ENCODE measurements at places on chromosomes 16 and 17.

DNA sequence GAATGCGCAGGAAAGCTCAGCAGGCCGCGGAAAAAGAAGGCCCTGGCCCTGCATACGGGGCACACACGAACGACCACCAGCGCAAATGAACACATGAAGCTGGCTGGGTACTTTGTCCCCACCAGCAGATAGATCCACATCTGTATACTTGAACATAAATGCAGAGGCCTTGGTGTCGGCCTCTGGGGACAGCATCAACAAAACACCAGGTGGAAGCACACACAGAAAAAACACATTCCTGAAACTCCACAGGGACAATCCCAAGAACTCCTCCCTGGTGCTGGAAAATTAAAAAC, 606 bp upstream of the ZBTB4 start:
- no peak for DNase-seq

- DNase-seq = peak; percentile 46
Measured at GRCh38 chr17:37358098-37358829, 17.5 kb upstream of the C17orf78 start.

DNA sequence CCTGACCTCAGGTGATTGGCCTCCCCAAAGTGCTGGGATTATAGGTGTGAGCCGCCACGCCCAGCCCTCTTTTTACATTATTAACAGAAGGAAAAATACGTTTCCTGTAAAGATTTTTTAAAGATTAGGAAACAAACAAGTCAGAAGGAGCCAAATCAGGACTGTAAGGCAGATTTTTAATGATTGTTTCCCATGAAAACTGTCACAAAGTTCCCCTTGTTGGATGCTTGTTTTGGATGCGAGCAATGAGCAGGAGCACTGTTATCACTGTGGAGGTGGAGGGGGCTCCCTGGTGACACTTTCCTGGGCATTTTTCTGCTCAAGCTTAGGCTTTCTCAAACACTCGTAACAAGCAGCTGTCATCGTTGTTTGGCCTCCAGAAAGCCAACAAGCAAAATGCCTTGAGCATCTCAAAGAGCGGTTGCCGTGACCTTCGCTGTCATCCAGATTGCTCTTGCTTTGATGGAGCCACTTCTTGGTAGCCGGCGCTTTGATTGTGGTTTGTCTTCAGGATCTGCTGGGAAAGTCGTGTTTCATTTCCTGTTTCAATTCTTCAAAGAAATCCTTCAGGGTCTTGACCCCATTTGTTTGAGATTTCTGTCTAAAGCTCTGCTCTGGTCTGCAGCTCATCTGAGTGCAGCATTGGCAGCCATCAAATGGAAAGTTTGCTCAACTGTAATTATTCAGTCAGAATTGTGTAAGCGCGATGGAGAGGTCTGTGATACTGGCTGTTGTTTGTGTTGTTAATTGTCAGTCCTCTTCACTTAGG, 128.7 kb downstream of the RPTOR start:
- no peak for DNase-seq

DNA sequence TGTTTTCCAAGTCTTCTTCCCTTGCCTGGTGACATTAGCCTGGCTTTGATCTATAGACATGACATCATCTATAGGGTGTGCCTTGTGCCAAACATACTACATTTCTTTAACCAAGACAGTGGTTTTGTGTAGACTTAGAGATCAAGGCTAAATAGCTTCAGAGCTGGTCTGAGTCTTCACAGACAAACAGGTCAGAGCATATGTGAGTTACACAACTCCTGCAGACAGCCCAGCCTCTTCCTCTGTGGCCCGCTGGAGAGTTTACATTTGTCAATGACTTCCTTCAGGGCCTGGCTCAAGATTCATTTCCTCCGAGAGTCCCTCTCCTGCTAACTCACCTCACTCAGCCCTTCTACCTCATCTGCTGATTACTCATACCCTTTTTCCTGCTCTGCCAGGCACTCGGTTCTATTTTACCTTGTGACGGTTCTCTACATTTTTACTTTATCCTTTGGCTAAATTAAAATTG, 73.1 kb upstream of the TANC2 start:
- no peak for DNase-seq

DNA sequence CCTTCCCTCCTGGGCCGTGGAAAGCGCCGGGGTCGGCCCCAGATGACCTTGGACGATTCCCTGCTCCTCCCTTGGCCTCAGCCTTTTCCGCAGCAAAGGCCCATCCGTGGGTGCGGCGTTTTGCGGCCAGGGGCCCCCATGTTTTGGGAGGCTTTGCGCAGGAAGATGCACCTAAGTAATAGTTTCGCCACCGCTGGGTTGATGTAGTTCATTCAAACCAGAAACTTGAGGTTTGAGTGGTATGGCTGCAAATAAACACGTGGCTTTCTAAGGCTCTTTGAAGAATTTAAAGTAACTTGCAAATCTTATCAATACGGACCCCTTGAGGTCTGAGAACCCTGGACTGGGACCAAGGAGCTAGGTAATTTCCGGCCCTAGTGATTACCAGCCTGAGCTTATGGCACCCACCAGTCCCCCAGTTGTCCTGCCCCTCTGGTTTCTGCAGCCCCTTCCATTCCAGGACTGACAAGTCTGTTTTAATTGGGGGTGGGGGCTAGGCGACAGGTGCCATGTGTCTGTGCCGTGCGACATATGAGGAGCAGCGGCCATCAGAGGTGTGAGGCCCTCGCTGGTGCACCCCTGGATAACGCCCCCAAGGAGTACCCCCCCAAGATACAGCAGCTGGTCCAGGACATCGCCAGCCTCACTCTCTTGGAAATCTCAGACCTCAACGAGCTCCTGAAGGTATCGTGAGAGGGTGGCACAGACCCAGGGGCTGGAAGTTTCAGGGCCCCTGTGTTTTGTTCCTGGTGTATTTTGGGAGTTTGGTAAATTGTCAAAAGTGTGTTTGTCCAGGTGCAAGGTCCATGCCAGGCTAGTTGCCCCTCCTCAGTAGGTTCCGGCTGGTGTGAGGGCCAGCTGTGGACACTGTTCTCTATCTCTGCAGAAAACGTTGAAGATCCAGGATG, 834 bp downstream of the MRPL12 start:
- no peak for DNase-seq

DNA sequence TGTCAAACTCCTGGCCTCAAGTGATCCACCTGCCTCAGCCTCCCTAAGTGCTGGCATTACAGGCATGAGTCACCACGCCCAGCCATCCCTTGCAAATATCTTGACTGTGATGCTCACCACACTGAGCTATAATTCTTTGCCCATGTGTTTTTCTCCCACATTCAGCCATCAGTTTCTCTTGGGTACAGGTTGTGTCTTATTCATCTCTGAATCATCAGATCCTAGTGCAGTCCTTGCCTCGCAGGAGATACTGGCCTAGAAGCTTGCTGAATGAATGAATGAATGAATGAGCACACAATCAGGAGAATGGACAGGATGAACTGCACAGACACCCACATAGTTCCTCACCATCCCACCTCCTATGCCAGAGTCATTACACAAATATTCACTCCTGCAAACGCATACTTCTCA, 24.4 kb upstream of the ETV4 start:
- no peak for DNase-seq

DNA sequence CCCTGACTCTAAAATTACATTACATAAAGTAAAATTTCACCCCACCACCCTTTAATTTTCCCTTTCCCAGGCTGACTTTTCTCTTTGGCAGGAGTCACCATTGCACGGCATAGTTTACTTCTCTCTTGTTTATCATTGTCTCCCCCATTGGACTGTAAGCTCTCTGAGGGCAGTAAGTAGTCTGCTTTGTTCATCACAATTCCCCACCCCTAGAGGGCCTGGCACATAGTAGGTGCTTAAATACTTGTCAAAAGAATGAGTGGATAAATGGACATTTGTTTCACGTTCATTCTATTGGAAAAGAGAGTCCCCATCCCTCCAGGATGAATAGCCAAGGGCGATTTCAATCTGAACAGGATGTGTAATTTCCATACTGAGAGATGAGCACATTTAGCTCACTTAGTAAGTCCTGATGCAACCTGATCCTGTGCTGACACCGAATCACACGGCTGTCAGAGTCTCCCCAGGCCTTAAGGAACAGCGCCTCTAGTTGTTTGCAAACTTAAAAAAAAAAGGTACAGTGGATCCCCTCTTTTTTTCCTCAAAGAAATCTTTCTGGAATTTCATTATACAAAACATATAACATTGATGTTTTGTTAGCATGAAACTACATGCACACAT, 54.0 kb downstream of the AKAP1 start:
- DNase-seq = no peak

DNA sequence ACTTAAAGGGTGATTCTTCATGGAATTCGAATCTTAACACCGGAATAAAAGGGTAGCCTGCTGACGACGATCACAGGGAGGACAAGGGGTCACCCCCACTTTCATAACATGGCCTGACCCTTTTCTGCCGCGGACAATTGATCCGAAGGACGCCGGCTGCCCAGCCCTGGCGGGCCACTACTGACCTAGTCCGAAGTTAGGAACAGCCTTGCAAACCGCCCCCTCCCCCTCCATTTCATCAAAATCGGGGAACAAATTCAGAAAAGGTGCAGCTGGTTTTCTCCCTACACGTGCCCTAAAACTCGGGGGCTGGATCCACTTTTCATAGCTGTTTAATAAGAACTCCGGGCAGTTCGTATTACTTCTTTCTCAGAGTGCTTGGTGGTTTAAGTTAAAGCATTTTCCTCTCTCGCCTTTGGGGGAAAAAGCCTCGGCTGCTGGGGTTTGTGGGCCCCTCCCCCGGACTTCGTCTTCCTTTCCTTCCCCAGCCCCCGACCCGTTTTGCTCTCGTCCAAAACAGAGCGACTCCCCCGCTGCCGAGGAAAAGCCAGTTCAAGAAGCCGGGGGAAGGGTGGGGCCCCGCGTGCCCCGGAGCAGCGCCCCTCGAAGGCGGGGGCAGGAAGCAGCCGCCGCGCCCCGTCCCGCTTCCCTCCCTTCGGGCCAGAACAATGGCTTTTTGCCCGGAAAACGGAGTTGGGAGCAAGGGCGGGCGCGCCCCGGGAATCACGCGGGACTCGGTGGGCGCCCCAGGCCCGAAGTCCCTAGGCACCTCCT, 641 bp upstream of the CBX2 start:
- DNase-seq = no peak

- DNase-seq = no peak
Measured at GRCh38 chr17:53462393-53462811, 360.3 kb upstream of the KIF2B start.

- DNase-seq = peak; percentile 10
Measured at GRCh38 chr17:81510785-81511553, 1.6 kb downstream of the ACTG1 start.

DNA sequence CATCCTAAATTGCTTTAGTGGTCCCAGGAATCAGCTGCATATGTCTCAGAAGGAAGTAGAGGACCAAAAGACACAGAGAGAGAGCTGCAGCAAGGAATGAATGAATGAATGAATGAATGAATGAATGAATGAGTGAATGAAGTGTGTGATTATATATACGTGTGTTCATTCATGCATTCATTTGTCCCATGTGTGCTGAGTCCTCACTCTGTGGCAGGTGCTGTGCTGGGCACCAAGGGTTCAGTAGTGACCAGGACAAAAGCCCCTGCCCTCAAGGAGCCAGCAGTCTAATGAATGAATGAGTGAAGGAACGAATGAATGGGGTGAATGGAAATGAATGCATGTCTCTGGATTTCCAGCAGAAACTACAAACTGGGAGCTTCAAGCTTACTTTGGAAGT, 9.4 kb downstream of the CNGB1 start:
- no peak for DNase-seq

GRCh38 chr17:53032861-53033271, 789.9 kb upstream of the KIF2B start:
- peak; percentile 79 for DNase-seq

DNA sequence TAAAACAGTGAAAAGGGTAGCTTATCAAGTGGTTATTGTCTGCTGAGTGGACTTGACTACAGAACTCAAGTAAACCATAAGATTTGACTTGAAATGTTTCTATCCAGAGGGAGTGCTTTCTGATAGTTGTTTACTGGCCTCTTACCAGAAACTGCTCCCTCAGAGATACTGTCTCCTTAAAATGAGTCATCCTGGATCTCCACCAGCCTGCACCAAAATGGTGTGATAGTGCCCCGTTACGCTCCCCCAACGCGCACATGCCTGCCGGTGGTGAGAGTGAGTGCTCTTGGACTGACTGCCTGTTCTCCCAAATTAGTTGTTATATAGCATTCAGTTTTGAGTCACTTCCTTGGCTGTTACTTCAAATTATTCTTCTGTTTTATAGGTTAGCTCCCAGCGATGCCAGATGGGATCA, 22.9 kb downstream of the PRCD start:
- DNase-seq = no peak

DNA sequence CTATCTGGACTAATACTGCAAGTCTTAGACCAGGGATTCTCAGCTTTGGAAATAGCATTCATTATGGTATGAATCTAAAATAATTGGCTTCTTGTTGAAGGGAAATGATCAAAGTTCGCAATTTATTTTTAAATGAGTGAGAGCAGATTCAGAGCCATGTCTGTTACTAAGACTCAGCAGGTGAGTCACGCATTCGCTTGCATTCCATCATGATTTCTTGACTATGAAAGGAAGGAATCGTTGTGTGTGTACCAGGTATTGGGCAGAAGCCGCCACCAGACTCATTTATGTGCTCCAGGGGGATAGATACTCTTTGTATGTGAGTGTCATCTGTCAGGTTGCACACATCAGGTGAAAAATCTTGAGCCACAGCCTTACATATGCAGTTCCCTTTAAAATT, 10.8 kb downstream of the GSG1L2 start:
- DNase-seq = no peak

DNA sequence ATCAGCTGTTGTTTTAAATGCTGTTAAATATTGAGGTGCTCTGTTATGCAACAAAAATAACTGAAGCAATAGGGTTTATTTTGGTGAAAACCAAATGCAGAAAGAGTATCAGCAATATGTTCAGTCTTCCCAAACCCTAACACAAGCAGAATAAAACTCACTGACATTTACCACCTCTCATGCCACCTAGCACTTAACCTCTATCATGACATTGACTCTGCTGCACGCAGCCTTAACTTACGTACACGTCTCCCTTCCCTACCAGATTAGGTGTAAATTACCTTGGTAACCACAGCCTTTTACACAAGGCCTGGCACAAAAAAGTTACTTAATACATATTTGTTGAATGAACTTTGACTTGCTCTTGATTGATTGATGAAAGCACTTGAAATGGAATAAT, 9.9 kb upstream of the AKAP1 start:
- DNase-seq = no peak

- peak; percentile 72 for DNase-seq
Measured at GRCh38 chr17:75633486-75634375, 497 bp downstream of the SMIM5 start.

DNA sequence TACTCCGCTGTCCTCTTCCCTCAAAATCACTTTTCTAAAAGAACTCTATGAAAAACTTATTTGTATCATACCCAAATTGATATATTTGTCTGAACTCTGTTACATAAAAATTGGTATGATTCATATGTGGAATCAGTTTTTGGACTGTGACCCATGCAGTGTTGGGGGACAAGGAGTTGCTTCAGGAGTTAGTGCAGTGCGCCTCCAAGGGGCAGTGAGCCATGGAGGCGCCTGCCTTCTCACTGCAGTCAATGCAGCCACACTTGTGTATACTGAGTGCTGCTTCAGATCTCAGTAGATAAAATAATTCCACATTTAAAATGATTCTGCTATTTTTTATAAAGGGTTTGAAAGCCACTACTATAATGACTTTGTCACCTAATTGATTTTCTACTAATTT, 32.5 kb downstream of the DGKE start:
- no peak for DNase-seq

- DNase-seq = no peak
Measured at GRCh38 chr17:72065556-72065955, 55.3 kb upstream of the SOX9 start.
